ENCODE measurements at places on chromosomes 3 and 15.
A peak's percentile ranks its signal among the peaks of the same experiment; 100 is the strongest.

DNA sequence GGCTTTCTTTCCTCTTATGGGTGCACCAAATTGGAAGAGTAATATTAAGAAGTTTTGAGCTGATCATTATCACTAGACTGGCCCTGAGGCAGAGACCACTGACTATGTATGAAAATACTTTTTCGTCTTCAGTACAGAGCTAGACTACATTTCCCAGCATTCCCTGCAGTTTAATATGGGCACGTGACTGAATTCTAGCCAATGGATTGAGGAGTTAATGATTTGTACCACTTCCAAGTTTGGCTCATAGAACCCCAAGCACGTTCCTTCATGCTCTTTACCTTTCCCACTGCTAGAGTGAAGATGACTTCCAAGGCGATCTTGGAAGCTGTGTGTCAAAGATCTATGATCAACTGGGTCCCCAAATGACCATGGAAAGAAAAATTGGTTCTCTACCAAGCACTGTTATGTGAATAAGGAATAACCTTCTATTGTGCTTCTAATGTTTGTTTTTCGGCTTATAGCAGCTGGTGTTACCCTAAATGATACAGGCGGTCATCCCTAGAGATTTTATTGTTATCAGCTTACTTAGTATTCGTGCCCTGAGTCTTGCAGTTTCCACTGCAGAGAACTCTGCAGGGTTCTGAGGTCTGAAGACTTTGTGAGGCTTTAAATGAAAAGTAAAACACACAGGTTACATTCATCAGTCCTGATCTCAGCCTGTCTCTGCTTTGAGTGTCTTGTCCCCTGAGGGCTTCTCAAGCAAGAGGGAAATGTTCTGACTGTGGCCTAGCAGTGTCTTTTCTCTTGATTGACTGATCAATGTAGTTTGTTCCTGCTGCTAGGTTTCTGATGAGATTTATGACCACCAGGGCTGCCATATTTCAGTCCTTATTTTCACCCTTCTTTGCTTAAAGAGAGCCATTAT lies 486.8 kb downstream of the PDCD6IP start:
- no peak for ATAC-seq

GRCh38 chr3:24519368-24520100 lies 24.9 kb upstream of the THRB start:
- ATAC-seq: no peak

DNA sequence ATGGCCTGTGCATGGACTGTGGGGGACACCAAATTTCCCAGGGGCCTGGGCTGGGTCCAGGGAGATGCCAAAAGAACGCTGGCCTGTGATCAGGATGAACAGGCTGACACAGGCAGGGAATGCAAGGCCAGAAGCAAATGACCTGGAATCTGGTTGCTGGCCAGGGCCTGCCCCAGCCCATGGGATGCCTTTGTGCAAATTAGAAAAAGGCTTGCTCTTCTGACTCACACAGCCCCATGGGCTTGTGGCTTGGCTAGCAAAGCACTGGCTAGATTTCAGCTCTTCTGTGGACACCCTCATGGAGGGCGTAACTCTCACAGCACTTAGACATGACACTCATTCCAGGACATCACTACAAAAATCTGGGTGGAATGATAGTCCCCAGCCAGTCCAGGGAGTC lies 356.0 kb downstream of the SHQ1 start:
- ATAC-seq: peak; percentile 93

DNA sequence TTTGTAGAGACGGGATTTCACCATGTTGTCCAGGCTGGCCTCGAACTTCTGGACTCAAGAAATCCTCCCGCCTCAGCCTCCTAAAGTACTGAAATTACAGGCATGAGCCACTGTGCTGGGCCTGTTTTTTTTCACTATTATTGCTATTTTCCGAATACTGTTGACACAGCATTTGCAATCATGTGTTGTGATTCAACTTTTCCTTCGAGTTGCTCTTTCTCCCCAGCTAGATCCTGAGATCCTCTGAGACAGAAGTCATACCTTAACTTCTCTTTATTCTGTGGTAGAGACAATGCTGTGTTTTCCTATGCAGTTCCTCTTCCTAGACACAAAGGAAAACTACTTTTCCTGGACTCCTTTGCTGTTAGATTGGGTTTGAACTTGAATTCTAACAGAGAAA lies 46.4 kb upstream of the USP3 start:
- no peak for ATAC-seq

- ATAC-seq: no peak
Measured at GRCh38 chr15:39710681-39711080, 72.0 kb downstream of the FSIP1 start.

DNA sequence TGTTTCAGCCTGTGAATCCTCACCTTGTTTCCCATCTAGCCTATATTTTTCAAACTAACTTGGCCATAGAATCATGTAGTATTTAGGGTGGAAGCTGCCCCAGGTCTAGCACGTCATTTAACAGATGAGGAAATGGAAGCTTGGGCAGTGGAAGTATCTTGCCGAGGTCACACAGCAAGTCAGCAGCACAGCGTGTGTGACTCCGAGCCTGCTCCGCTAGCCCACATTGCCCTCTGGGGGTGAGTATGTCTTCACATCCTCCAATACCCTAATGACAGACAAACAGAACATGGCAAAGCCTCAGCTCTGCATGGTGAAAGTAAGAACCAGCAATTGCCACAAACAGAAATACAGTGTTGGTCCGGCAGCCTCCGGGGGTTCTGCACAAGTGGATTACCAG lies 2.2 kb upstream of the CCR5 start:
- ATAC-seq: peak; percentile 61

- no peak for ATAC-seq
Measured at GRCh38 chr3:150388498-150389418, 19.3 kb upstream of the TSC22D2 start.

- ATAC-seq: no peak
Measured at GRCh38 chr15:90294601-90295269, 29.3 kb downstream of the NGRN start.

DNA sequence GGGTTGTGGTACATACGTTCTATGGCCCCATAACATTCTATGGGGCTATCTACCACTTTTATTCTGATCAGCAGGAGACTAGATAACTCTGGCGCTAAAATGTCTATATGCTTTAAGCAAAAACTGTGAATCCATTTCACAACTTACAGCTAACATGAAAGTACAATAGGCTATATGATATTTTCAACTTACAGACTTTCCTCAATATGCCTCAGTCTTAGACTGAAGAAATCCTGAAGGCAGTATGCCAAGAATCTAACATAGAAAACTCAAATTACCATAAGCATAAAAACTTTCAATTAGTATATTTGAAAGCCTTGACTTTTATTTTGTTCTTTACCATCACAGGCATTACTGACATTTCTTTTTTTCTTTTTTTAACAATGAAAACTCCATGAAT lies 81.4 kb downstream of the CBLB start:
- no peak for ATAC-seq

DNA sequence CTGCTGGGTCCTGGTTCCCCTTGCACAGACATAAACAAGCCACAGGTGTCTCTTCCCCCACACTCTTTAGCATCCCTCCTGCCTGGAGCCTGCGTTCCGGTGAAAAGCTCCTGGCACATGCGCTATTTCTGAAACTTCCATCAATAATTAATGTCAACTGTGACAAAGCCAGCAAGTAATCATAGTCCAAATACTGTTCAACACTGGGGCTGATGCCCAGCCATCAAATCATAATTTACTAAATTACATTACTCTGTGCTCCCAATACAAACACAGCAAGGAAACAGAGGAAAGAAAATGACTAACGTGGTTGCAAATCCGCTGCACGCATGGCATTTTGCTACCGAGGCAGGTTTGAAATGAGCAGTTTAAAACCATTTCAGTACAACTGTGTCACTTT lies 294.7 kb downstream of the ERC2 start:
- no peak for ATAC-seq

DNA sequence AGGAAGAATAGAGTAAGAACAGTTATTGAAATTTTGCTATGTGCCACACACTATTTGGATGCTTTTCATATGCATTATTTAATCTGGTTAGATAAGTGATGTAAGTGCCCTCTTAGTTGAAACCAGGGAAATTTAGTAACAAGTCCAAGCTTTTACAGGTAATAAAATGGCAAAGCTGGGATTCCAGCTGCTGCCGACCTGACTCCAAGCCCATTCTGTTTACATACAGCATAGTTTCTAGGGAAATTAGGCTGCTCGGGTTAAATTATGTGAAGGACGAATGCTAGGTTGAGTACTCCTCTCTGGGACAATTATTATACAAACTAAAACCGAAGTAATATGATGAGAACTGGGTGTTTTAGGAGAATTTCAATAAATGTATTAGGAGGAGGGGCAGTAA lies 38.7 kb upstream of the FAH start:
- ATAC-seq: no peak

- ATAC-seq: peak; percentile 38
Measured at GRCh38 chr15:98647026-98647773, 1.1 kb upstream of the IGF1R start.

GRCh38 chr15:42137461-42138261 lies 18.8 kb downstream of the PLA2G4F start:
- peak; percentile 7 for ATAC-seq

DNA sequence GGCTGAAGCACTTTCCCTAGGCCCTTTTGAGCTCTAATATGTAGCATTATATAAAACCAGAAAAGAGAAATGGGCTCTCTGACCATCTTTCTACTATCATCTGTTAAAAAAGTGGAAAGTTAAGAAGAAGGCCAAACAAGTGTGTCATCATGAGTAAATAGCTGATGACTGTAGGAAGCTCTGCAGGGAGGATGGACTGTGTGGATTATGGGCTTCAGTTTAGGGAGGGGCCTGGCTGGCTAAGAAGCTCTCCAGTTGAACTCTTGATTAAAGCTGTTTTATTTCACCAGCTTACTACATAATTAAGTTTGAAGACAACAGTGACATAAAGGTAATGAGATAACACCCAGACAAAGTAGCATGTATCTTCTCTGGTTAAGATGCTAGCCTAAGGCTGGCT lies 30.6 kb downstream of the INTS14 start:
- peak; percentile 76 for ATAC-seq

DNA sequence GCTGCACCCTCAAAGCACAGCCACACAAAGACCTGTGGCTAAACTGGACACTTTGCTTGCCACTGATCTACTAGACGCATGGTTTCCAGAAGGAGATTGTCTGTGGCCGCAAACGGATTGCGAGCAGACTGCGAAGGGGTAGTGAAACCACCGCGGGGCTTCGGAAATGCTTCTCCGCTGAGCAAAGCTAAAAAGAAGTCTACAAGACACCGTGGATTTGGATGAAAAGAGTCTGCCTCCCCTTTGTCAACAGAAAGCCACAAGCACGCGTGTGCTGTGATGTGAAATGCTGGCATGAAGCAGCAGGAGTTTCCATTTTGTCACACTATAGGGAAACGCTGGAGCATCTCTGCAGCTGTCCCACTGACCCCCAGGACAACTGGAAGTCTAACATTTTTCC lies 63.0 kb downstream of the TMEM44 start:
- ATAC-seq: no peak

GRCh38 chr15:26066896-26067295 lies 203.8 kb upstream of the ATP10A start:
- ATAC-seq: no peak

DNA sequence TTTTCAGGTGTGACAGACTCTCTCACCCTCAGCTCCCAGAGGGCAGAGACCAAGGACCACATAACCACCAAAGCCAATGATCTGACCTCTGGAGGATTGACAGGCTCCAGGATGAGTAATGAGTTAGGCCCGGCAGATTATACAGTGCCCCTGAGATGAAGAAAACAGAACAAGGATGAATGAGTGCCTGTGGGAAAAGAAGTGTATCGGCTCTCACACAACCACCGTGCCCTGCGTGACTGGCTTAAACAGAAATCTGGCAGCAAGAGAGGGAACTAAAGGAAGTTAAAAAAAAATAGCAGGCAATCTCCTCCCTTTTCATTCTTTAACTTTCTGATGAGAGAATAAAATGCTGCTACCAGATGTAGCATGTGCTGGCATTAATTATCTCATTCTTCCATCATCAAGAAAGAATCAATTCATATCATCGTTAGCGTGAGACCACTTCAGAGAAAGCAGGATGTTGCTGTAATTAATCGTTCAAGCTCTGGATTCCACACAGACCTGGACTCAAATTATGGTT lies 227.5 kb upstream of the COL8A1 start:
- no peak for ATAC-seq

GRCh38 chr3:187005827-187006481 lies 75.6 kb downstream of the ST6GAL1 start:
- no peak for ATAC-seq

GRCh38 chr15:29430124-29430523 lies 160.5 kb upstream of the NSMCE3 start:
- ATAC-seq: no peak

- peak; percentile 81 for ATAC-seq
Measured at GRCh38 chr3:50436114-50436674, 67.2 kb downstream of the CACNA2D2 start.

DNA sequence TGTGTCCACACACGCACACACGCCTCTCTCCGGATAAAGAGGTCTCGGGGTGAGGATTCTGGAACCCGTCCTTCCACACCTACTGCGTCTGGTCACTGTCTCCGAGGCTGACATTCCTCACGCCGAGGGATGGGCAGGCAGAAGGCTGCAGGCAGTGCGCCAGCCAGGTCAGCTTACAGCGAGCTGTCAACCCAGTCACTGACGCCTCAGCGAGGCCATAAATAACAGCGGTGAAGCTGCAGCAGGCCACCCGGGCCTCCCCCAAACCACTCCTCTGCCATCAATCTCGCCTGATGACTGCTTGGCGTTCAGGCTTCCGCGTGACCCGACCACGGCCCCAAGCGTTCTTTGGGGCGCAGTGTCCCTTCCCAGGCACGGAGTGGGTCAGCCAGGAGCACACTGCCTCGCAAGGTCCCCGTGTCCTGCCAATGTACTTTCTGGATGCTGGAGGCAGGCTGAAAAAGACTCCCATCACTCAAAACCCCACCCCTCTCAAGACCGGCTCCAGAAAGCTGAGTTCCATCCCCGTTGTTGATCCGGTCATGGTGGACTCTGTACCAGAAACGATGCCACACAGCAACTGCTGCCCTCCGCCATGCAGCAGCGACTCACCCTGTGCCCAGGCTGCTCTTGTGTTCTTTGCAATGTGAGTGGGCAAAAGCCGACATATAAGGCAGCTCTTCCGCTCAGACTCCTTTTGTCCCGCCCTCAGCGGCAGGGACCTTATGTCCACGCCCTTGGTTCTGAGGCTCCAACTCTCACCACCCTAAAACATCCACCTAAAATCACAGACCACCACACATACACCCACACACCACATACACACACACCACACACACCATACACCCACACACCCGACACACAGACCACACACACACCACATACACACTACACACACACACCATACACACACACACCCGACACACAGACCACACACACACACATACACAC lies 27.1 kb downstream of the CPN2 start:
- peak; percentile 4 for ATAC-seq

- ATAC-seq: no peak
Measured at GRCh38 chr15:27328608-27329007, 357.6 kb downstream of the GABRG3 start.

- no peak for ATAC-seq
Measured at GRCh38 chr15:32838820-32839219, 121.0 kb downstream of the GREM1 start.

- no peak for ATAC-seq
Measured at GRCh38 chr3:127041264-127041820, 58.4 kb downstream of the PLXNA1 start.

- peak; percentile 17 for ATAC-seq
Measured at GRCh38 chr3:194671511-194671899, 486 bp downstream of the LSG1 start.
